Germinal center (tissue), 1 donor: ENCODE measurements at places on chromosomes 3 and 15.
A peak's percentile ranks its signal among the peaks of the same experiment; 100 is the strongest.

- no peak for DNase-seq
These were observed 1.3 kb upstream of the MASP1 start for GRCh38 chr3:187292631-187293515.

DNA sequence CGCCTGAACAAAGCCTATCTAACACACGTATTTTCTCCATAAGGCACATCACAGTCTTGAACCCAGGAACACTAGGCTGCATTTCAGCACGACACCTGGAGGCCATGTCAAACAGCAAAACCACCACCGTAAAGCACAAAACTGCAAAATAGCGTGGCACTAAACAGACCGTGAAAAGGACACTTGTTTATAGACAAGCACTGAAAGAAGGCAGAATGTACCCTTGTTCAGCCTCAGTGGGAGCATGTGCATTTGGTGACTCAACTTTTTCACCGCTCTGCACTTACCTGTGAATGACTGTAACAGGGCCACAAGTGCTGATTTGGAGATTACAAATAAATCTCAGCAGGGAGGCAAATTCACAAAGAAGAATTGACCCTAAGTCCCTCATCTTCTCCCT lies 80.8 kb downstream of the ISG20 start:
- DNase-seq = peak; percentile 34

DNA sequence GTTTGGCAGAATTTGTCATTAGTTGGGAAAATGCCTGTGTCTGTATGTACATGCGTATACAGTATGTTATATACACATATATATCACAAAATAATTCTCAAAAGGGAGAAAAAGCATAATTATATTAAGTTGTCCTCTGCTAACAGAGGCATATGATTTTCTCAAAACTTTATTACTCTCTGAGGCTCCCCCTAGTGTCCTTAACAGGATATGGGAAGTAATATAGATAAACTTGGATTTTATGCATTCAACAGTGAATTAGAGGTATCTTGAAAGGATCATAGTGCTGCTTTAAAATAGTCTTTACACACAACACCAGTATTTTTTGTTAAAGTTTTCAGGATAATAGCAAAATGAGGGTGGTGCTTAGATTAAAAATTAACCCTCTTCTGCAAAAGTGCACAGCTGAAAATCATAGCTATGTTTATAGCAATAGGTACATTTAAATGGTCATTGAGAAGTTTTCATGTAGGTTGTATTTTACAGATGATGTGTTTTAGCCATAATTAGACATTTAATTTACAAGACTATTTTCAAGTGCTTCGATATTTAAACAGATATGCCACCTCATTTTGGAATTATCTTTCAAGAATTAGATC lies 454.0 kb upstream of the ROBO2 start:
- no peak for DNase-seq

- no peak for DNase-seq
These were observed 223.7 kb downstream of the PDZRN3 start for GRCh38 chr3:73401059-73401458.

DNA sequence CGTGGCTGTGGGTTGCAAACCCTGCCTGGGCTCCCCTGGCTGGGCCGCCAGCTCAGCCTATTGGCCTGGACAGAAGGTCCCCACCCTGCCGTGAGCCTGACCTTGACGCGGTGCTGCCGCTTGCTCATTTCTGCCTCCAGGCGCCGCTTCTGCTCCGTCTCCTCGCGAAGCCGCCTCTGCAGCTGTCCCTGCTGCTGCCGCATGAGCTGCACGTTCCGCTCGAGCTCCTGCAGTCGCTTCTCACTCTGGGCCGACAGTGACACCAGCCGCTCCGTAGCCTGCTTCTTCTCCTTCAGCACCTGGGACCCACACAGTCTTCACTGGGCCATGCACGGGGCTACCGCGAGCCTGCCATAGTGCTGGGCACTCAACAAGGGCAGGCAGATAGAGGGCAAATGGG lies 21.7 kb downstream of the KIF7 start:
- DNase-seq = no peak

DNA sequence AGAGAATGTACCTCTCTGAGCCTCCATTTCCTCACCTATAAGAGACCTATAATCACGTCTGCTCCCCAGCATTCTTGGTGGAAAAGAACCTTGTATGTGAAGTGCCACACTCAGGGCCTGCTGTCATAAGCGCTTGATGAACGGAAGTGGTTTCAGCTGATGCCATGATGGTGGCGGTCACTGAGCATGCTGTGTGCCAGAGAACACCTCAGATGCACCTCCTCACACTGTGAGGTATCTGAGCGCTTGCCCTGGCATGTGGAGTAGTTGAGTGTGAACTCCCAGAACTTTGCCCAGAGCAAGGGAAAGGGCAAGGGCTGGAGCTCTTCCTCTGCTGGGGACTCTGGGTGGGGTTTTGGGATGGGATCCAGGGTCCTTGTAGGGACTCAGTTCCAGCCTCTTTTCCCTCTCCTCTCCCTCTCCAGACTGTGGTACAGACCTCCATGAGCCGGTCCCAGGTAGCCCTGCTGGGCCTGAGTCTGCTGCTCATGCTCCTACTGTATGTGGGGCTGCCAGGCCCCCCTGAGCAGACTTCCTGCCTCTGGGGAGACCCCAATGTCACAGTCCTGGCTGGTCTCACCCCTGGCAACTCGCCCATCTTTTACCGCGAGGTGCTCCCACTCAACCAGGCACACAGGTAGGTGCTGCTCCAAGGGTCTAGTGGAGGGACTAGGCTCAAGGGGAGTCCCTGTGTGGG lies 2.7 kb downstream of the ABHD14A start:
- no peak for DNase-seq

DNA sequence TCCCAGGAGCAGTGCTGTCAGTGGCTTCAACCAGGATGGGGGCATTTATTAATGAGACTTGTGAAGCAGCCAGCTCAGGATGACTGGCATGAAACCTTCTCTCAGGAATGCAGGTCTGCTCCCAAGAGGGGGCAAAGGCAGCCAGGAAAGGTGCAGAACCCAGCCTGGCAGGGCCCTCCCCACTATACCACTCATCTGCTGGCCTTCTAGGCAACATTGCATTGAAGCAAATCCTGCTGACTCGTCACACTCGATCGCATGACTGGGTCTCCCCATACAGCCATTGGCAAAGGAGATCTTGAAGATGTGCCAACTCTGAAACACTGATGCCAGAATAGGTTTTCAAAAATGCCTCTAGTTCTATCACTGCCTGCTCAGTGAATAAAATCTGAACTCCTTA lies 65.7 kb upstream of the CMTM7 start:
- DNase-seq = no peak

DNA sequence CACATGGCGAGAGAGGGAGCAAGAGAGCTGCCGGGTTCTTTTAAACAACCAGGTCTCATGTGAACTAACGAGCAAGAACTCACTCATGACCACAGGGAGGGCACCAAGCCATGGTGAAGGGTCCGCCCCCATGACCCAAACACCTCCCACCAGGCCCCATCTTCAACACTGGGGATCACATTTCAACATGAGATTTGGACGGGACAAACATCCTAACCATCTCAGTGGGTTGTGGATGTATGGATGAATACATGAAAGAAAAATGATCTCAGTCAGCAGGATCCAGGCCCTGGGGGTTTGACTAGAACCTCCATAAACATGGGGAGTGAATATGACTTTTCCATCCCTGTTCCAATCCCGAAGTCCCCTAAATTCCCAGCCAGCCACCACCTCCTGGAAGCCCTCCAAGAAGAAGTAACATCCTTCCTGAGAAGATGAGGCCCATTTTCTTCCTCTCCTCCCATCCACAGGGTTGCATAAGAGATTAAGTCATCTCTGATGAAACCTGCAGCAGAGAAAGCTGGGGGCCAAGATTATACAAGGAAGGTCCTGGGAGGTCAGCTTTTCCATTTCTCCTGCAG lies 9.5 kb downstream of the CAV3 start:
- no peak for DNase-seq

DNA sequence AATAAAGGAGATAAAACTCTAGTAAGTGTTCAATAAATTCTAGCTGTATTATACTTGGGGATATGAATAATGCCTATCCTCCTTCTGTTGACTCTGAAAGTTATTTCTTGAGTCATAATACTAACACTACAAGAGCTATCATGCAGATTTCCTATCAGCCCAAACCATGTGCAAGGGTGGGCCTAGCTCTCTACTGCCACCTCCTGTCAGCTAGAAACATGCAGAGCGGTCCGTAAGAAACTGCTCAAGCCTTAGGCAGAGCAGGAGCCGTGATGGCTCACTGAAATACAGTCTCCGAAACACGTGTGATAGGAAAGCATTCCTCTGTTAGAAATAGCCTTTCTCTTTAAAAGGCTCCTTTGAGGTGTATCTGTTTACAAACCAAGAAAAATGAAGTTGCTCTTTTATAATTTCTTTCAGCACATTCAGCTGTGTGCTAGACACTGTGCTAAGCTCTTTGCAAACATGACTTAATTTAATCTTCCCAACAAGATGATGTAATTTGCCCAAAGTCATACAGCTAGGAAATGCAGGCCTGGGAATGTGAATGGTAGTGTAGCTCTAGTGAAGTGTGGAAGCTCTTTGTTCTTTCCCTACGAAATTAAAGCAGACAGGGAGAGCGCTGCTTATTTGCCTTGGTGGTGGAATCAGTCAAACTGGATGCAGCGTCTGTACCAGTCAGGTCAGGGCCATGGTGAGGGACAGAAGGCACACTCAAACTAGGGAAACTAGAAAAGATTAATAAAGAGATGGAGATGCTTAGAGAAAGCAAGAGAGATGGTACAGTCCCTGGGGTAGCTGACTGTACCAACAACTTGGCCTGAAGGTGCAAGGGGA lies 43.1 kb downstream of the MTHFS start:
- peak; percentile 60 for DNase-seq

GRCh38 chr3:71973274-71974030 lies 188.5 kb upstream of the PROK2 start:
- DNase-seq = no peak

DNA sequence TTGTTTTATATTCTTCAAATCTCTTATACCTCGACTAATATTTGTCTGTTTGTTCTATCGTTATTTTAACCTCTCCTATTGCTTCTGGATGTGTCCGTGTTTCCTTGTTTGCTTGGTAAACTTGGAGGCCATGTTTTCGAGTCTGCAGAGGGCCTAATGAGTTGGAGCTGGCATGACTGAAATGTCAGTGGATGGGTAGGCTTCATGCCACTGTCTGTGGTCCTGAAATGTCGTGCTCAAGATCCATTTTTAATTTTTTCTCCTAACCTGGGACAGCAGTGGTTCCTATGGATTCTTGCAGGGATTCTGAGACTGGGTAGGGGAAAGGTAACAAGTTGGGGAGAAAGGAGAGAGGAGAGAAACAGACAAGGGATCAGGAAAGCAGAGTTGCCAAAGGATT lies 18.8 kb upstream of the GASK1A start:
- DNase-seq = no peak

GRCh38 chr15:54282228-54282836 lies 304.1 kb downstream of the UNC13C start:
- DNase-seq = no peak

DNA sequence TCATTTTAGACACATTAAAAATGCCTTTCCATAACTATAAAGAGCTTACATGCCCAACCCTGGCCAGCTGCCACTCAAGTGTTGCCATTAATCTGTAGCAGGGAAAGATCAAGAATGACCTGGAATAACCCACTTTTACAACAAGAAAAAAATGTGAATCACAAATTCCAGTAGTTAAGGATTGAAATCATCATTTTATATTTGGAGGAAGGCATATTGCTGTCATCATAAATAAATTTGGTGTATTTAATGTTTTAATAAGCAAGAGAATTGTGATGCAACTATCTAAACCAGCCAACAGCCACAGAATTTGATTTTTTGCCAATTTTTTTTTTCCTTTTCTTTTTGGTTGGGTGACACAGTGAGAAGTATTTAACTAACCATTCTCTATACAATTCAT lies 240.0 kb upstream of the SEMA6D start:
- DNase-seq = no peak

GRCh38 chr15:100230784-100231183 lies 111.0 kb downstream of the ADAMTS17 start:
- DNase-seq = no peak

GRCh38 chr15:84910928-84911623 lies 26.6 kb downstream of the SLC28A1 start:
- DNase-seq = no peak

DNA sequence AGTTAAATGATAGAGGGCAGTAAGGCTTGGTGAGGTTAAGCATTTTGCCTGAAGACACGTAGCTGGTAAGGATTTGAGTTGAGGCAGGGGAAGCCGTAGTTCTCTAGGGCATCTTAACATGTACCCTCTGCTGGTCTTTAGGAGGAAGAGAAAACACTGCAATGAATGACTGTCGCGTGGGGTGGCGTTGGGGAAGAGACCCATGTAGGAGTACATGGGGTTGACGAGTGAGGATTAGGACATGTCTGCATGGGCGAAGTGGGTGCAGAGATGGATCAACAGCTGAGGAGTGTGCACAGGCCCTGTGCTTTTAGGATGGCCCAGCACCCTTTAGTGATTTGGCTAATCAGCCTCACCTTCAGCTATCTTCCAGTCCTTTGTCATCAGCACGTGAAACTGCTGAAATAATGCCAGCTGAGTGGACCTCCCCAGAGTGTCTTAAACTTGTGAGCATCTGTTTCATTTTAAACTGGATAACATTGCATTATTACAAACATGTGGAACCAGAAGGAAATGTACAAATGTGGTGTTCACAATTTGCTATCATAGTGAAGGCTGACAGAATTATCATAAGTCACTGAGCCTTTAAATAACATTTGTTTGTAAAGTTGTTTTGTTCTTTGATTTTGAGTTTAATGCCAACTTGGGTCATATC lies 15.3 kb downstream of the P2RY14 start:
- no peak for DNase-seq

- no peak for DNase-seq
These were observed 11.4 kb upstream of the HTR3E start for GRCh38 chr3:184085389-184085852.

DNA sequence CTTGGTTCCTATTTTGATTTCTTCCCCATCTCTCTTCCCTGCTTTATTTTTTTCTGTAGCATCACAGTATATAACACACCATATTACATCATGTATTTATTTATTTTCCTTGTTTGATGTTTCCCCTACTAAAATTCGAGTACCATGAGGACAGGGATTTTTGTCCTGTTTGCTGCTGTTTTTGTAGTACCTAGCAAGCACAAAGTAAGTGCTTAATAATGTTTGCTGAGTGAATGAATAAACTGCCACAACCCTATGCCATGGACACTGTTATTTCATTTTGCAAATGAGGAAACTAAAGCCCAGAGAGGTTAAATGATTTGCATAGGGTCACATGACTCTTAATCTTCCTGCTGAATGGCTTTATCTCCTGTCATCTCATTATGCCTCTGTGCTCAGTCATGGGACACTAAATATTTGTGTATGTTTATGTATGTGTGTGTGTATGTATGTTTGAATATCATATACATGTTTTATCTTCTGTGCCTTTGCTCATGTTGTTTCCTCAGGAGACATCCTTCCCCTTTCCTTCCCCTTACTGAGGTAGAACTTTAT lies 26.1 kb upstream of the MGA start:
- DNase-seq = peak; percentile 36

DNA sequence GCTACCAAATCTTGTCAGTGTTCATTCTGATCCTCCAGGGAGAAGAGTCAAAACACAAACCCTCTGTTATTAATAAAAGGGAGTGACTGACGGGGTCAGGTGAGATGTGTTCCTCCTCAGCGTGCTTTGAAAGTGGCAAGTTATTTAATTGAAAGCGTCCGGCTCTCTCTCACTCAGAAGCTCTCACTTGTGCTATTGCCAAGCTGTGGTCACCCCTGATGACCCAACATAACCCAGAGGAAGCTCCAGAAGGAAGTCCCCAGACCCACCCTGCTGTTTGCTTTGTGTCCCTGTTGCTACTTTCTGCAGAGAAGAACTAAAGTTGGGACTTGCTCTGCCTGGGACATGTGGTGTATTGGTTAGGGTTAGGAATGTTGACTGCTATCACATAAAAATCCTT lies 235.6 kb downstream of the EDEM1 start:
- no peak for DNase-seq
